Stimulated activated CD8-positive, alpha-beta memory T cell treated with anti-CD3 and anti-CD28 coated beads, Interleukin-15, amount 100 ng/mL, for 24 hours (primary cell): ENCODE measurements at places on chromosomes 12 and 14.
A peak's percentile ranks its signal among the peaks of the same experiment; 100 is the strongest.

DNA sequence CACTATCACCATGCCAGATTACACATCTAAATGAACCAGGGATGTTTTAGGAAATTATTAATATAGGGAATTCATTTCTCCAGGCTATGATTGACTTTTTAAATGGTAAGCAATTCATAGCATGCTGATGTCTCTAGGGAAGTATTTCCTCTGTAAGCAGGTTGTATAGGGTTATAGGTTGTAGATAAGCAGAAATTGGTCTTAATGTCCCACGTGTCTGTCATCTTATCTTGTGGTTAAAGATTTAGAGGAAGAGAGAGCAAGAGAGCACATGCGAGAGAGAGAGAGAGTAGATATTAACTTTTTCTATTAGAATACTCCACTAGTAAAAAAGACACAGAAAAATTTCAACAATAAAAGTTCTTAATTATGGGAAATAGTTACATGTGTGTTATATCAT, 32.6 kb downstream of the TRHDE start:
- DNase-seq = no peak

DNA sequence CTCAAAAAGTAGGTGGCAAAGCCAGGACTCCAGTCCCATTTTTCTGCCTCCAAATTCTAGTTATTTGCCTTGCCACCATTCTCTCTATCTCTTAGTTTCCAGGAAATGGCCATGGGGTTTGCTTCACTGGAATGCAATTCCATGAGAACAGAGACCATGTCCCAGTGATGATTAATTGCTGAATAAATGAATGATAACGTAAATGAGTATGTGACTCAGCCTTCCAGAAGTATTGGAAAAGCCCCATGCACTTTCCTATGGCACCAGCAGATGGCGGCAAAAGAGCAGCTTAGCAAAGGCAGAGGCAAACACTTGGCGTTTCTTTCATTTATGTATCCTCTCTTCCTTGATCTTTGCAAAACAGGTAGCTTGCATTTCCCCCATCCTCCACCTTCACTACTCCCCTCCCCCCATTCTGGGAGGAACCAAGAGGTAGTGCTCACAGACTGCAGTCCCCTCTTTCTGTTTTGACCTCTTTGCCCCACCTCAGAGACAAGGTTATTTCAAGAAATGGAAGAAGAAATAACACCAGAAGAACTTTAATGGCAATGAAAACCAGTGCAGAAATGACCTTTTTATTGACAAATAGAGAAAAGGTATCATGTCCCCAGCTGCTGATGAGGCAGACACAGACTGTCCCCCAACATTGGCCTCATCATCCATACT, 21.3 kb downstream of the TBX3 start:
- peak; percentile 37 for DNase-seq

DNA sequence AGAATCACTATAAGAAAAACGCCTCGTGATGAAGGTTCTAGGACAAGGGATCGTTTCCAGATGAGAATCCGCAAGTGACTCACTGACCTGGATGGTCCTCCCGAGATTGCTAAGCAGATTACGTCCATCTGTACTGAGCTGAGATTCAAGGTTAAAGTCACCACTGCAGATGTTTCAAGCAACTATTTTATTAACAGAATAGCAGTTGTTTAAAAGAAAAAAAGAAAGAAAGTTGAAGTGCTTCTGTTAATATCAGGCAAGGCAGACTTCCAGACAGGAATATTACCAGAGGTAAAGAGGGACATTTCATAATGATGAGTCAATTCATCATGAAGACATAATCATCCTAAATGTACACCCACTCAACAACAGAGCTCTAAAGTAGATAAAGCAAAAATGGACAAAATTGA, 17.9 kb downstream of the PXN start:
- DNase-seq = no peak

- DNase-seq = no peak
Observed at GRCh38 chr12:74818412-74818811, 280.8 kb downstream of the ATXN7L3B start.

DNA sequence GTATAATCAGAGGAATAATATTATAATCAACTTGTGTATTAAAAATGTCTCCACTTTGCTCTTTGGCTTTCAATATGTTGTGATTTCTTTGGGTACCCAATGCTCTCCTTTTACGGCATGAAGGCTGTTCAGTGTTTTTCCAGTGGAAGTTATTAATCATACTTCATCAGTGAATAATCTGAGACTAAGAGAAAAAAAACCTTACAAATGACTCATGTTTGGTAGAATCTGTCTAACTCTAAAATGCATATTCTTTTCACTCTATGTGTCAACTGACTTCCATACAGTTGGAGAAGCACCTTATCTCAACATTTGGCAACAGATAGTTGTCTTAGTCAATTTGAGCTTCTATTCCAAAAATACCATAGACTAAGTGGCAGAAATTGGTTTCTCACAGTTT, 82.2 kb downstream of the PTPRO start:
- no peak for DNase-seq

- DNase-seq = no peak
Observed at GRCh38 chr12:59850268-59850667, 254.4 kb downstream of the SLC16A7 start.

GRCh38 chr14:102230481-102231210, 74.3 kb downstream of the MOK start:
- no peak for DNase-seq

GRCh38 chr12:51183816-51184215, 10.9 kb upstream of the TFCP2 start:
- no peak for DNase-seq

- DNase-seq = no peak
Observed at GRCh38 chr14:21070083-21070609, at the start of gene ARHGEF40. Gene ARHGEF40, plus strand, starts transcription at chr14:21070304. Its CDS starts 93 bp downstream, at chr14:21070397.

GRCh38 chr14:105414456-105415371, 4.9 kb upstream of the MTA1 start:
- DNase-seq = peak; percentile 58

DNA sequence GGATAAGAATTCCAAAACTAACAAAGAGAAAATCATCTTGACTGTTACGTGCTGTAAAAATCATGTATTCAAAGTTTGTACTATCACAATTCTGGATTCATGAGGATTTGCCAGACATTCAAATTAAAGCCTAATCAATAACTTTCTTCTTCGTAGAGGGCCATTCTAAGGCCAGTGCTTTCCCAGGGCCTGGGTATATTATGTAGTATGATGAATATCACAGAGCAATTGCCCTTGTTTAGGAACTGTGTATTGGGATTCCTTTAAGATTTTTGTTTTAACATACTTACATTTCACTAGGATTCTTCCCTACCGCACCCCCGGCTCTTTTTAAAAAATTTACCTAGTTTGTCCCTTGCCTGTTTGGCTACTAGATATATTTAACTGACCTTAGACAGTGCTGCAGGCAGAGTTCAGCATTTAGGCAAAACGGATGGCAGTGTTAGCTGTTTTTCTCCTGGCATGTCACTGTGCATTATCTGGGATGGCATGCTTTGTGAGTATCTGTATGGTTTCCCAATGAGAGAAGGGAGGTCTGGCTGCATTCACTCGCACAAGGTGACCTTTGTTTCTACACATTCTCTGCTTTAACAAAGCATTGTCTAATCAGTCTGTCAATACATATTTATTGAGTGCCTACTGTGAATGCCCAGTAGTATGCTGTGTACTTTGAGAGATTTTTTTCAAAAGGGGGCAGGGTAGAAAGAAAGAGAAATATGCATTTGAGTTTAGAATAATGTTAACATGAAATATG, 63.3 kb downstream of the ERC1 start:
- no peak for DNase-seq

DNA sequence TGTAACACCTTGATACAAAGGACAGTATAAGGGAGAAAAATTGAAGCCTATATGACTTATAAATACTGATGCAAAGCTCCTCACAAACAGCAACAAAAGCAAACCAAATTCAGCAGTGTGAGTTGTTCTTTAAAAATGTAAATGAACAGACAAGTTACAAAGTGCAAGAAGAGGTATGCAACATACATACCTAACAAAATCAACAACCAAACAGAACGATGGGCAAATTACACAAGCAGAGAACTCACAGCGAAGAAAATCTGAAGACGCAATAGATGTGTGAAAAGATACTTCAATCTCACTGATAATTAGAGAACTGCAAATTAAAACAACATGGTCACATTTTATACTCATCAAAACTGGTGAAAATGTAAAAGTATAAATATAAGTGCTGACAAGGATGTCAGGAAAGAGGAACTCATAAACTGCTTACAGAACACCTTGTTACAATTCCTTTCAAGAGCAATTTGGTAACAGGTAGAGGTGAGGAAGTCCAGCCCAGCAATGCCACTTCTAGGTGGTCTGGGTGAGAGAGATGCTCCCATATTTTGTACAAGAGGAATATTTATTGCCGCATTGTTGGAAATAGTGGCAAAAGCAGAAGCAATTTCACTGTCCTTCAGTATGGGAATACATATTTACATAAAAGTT, 47.3 kb downstream of the CORO1C start:
- DNase-seq = no peak

DNA sequence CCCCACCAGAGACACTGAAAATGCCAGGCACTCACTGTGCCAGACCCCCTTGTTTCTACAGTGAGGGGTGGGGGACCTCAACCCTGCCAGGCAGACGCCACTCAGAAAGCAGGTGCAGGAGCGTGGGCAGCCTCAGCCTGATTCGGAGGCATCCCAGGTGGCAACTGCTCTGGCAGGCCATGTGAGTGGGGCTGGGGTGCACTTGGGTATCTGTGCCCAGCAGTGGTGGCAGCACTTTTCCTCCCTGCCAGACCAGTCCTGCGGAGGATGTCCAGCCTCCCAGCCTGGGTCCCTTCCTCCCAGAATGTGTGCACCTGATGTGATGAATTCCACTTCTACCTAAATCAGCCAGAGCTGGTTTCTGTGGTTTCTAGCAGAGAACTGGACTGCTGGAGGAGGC, 13.4 kb upstream of the TTC7B start:
- DNase-seq = no peak

DNA sequence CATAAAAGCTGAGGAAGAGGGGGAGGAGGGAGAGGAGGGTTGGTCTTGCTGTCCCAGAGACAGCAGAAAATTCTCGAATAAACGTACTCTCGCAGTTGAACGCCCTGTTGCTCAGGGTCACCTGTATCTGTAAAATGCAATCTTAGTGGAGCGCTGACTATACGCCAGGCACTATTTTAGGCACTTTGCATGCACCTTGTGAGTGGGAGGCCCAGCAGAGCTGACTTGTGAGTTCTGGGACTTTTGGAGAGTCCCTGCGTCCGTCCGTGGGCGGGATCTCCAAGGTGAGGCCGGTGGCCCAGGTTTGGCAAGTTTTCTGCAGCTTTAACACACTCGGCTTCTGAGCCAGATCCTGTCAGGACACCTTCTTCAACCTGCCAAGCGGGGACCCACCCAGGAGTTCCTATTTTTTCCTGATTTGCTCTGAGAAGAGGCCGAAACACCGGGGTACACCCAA, 32.5 kb upstream of the PLEKHG6 start:
- no peak for DNase-seq

GRCh38 chr12:54416687-54417603, 2.1 kb downstream of the ITGA5 start:
- DNase-seq = no peak

GRCh38 chr12:86234316-86234855, 21.8 kb downstream of the MGAT4C start:
- no peak for DNase-seq

- DNase-seq = no peak
Observed at GRCh38 chr14:48805315-48805714, 780.9 kb downstream of the RPS29 start.

DNA sequence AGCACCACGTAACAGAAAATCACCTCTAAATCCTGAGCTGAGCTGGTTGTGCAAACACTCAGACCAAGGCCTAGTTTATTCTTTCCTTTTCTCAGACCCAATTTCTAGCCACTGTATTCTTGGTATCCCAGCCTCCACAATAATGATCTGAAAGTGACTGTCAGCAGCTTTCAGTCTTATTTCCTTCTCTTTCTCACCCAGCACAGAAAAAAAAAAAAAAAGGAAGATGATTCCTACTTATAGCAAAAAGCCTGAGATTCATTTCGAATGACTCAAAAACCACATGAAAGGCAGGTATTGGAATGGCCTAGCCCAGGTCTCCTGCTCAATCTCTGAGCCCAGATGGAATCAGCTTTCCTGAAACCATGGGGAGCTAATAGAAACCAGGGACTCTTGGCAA, 298.6 kb upstream of the PPFIA2 start:
- DNase-seq = no peak

GRCh38 chr14:36281309-36281708, 39.1 kb downstream of the MBIP start:
- DNase-seq = no peak

DNA sequence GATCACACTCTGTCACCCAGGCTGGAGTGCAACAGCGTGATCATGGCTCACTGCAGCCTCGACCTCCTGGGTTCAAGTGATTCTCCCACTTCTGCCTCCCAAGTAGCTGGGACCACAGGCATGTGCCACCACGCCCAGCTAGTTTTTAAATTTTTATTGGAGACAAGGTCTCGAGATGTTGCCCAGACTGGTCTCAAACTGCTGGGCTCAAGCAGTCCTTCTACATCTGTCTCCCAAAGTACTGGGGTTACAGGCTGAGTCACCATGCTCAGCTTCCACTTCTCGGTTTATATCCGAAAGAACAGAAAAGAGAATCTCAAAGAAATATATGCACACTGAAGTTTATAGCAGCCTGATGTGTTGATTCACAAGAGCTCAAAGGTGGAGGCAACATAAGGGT, 107.5 kb downstream of the SCARB1 start:
- DNase-seq = no peak

- DNase-seq = no peak
Observed at GRCh38 chr14:84826294-84826693, 703.6 kb upstream of the FLRT2 start.

GRCh38 chr14:101775826-101776225, 14.3 kb downstream of the PPP2R5C start:
- no peak for DNase-seq

GRCh38 chr12:132393991-132394949, 64.9 kb upstream of the GALNT9 start:
- no peak for DNase-seq

DNA sequence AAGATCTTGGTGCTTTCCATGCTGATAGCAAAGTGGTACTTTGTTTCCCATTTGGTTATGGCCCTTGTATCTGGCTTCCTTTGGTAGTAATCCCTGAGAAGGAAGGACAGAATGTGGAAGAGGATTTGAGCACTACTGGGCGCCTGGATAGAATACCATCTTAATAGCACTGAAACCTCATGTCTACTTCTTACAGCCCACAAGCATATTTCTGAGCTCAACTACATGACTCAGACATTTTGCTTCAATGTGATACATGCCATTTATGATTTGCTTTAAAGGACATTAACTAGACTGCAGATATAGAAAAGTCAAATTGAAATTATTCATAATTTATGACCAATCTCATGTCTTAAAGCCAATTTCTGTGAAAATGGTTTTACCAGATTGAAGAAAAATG, 80.4 kb downstream of the LIN7A start:
- no peak for DNase-seq

DNA sequence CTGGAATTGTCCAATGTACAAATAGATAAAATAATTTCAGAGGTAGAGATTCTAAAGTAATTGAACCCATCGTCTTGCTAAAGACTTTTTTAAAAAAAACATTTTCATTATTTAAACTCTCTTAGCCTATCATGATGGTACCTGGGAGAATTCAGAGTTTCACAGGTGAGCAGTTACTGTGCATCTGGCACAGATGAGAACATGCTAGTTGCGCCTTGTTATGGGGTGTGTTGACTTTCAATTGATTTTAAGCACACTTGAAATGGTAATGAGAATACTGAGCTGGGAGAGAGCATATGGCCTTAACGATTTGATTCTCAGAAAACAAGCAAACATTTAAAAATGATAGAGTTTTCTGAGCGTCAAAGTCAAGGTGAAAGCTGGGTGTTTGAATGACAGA, 66.6 kb downstream of the FLRT2 start:
- DNase-seq = no peak
